Stomach (tissue), 19 donors: ENCODE measurements at places on chromosomes 12 and 14. TPM values are rescaled to one million over a fixed set of nuclear protein-coding genes. Genes with fewer than 3 reads are reported as not detected.

The HOXC13 gene
- total RNA-seq: not detected

The SLC39A5 gene
- total RNA-seq: not detected

The SPTB gene
- 1.0 TPM for total RNA-seq

The GLIPR1L1 gene
- not detected for total RNA-seq

The SPX gene
- 1.1 TPM for total RNA-seq

The C12orf56 gene
- not detected for total RNA-seq

The DBX2 gene
- not detected for total RNA-seq

The OXA1L gene
- 57.9 TPM for total RNA-seq

The MMP14 gene
- 90.3 TPM for total RNA-seq

The PLXNC1 gene
- total RNA-seq: 16.5 TPM

The OR4K5 gene
- total RNA-seq: not detected

- H3K27ac ChIP-seq: no peak overlapping the region
- DNase-seq: no peak
- no peak overlapping the region for H3K4me3 ChIP-seq
- peaks cover 22% of the 10 kb centered on the region for H3K27me3 ChIP-seq
Measured at GRCh38 chr12:65755596-65755978, 68.7 kb upstream of the HMGA2 start.

DNA sequence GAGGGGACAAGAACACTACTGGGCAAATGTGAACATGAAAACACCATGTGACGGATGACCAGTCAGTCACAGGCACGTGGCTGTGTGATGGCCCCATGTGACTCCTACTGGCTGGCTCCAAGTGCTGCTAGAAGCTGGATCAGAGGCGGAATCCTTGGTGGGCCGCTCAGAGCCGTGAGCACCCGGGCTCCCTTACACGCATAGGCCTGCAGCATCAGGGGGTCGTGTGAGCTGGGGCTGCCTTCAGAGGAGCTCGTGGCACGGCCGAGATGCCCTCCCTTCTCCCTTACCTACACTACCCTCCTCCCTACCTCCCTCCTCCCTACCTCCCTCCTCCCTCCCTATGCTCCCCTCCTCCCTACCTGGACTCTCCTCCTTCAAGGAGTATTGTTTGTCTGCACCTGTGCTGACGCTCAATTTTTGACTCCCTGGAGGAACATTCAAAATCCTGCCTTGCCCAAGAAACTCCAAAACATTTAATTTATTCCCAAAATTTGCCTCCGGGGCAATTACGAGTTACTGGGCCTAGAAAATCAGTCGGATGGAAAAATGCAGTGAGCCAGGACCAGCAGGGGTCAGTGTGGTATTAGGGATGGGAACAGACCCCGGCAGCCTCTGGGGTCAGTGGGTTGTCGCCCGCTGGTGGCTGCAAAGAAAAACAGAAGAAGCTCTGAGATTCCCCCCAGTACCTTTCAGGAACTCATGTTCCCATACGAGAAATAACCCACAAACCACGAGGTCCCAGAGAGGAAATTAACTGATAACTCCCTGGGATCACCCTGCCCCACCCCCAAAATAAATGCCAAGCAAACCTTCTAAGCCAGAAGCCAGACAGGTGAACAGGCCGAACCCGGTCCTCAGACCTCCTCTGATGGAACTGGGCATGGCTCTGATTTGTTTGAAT lies 61.3 kb downstream of the C14orf132 start:
- peak; percentile 77 for DNase-seq
- peaks cover 8% of the 10 kb centered on the region for H3K27me3 ChIP-seq
- H3K36me3 ChIP-seq: no peaks in the 10 kb centered on the region
- H3K27ac ChIP-seq: no peak overlapping the region
- no peak overlapping the region for H3K4me3 ChIP-seq

GRCh38 chr12:75953312-75953906 lies 78.2 kb downstream of the PHLDA1 start:
- no peak overlapping the region for H3K4me3 ChIP-seq
- peaks cover 31% of the 10 kb centered on the region for H3K4me1 ChIP-seq
- no peaks in the 10 kb centered on the region for H3K36me3 ChIP-seq
- no peaks in the 10 kb centered on the region for H3K27me3 ChIP-seq
- peak; percentile 51 for DNase-seq

GRCh38 chr14:74364271-74364880 lies 16.1 kb downstream of the VRTN start:
- H3K4me1 ChIP-seq: no peaks in the 10 kb centered on the region
- no peak for DNase-seq
- no peak overlapping the region for H3K27ac ChIP-seq

GRCh38 chr12:101521136-101521535 lies 46.0 kb downstream of the SPIC start:
- no peak overlapping the region for H3K27ac ChIP-seq
- H3K4me3 ChIP-seq: no peak overlapping the region
- H3K4me1 ChIP-seq: no peaks in the 10 kb centered on the region
- no peak for DNase-seq

DNA sequence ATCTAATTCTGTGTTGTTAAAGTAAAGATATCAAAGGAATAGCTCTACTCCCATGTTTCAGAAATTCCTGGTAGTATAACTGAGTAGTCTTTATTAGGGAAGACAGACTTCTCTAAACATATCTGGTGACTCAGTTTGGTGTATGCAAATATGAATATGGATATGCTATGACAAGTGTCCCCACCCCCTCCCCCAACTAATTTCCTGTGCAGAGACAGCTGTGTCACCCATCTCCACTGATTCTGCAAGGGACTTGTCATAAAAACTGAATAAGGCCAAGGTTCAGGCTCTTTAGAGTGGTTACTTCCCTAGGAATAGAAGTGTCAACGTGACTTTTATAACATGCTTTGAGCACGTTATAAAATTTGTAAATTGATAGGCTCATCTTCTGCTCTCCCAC lies 429.1 kb downstream of the DAD1 start:
- no peak overlapping the region for H3K4me3 ChIP-seq
- H3K27me3 ChIP-seq: no peaks in the 10 kb centered on the region
- H3K4me1 ChIP-seq: no peaks in the 10 kb centered on the region
- no peak overlapping the region for H3K27ac ChIP-seq
- H3K36me3 ChIP-seq: no peaks in the 10 kb centered on the region
- no peak for DNase-seq

GRCh38 chr12:11832093-11832492 lies 182.6 kb downstream of the ETV6 start:
- peaks cover 21% of the 10 kb centered on the region for H3K4me1 ChIP-seq
- DNase-seq: no peak
- peaks cover 10% of the 10 kb centered on the region for H3K36me3 ChIP-seq

GRCh38 chr12:122001466-122002209 lies 20.0 kb upstream of the BCL7A start:
- H3K27me3 ChIP-seq: no peaks in the 10 kb centered on the region
- DNase-seq: peak; percentile 25
- H3K4me1 ChIP-seq: peaks cover 10% of the 10 kb centered on the region
- H3K36me3 ChIP-seq: no peaks in the 10 kb centered on the region
- H3K27ac ChIP-seq: no peak overlapping the region

GRCh38 chr12:12599750-12600643 lies 11.7 kb upstream of the CREBL2 start:
- H3K4me1 ChIP-seq: no peaks in the 10 kb centered on the region
- H3K27ac ChIP-seq: no peak overlapping the region
- no peak overlapping the region for H3K4me3 ChIP-seq
- no peaks in the 10 kb centered on the region for H3K27me3 ChIP-seq
- DNase-seq: no peak
- no peaks in the 10 kb centered on the region for H3K36me3 ChIP-seq

GRCh38 chr14:71206766-71207371 lies 299.6 kb downstream of the PCNX1 start:
- no peaks in the 10 kb centered on the region for H3K27me3 ChIP-seq
- no peak overlapping the region for H3K27ac ChIP-seq
- no peaks in the 10 kb centered on the region for H3K4me1 ChIP-seq

DNA sequence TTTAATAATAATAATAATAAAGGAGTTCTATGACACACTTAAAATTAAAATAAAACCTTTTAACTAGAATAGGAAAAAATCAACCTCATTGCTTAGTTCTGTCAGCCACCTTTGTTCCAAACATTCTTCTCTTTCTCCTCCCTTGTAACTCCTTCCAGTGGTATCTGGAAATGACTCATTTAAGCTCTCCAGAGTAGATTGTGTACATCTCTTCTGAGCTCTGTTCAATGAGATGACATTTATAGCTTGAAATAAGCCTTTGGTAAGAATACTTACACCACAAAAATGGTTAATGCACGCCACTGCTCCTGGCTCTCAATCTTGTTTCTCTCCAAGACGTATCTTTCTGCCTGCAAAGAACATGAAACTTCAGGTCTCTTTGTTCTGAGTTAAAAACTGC lies 70.3 kb downstream of the STAB2 start:
- no peaks in the 10 kb centered on the region for H3K27me3 ChIP-seq
- no peaks in the 10 kb centered on the region for H3K36me3 ChIP-seq
- no peak overlapping the region for H3K4me3 ChIP-seq
- H3K4me1 ChIP-seq: no peaks in the 10 kb centered on the region
- no peak overlapping the region for H3K27ac ChIP-seq

- DNase-seq: peak; percentile 89
- H3K27me3 ChIP-seq: no peaks in the 10 kb centered on the region
- no peak overlapping the region for H3K4me3 ChIP-seq
- H3K4me1 ChIP-seq: no peaks in the 10 kb centered on the region
- H3K27ac ChIP-seq: no peak overlapping the region
Measured at GRCh38 chr12:93060666-93061472, 131.8 kb upstream of the EEA1 start.

GRCh38 chr12:104378427-104378826 lies 74.9 kb downstream of the EID3 start:
- no peak overlapping the region for H3K4me3 ChIP-seq
- H3K4me1 ChIP-seq: peaks cover 11% of the 10 kb centered on the region
- H3K27me3 ChIP-seq: no peaks in the 10 kb centered on the region

DNA sequence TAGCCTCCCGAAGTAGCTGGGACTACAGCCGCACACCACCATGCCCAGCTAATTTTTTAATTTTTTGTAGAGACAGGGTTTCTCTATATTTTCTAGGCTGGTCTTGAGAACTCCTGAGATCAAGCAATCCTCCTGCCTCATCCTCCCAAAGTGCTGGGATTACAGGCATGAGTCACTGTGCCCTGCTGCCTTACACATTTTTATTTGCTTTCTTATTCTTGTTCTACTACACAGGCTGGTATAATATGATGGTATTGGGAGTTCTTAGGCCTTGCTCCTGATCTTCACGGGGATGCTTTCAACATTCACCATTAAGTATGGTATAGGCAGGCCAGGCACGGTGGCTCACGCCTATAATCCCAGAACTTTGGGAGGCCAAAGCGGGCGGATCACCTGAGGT lies 21.2 kb downstream of the DGLUCY start:
- no peak for DNase-seq
- H3K4me3 ChIP-seq: no peak overlapping the region
- peaks cover 47% of the 10 kb centered on the region for H3K36me3 ChIP-seq
- no peaks in the 10 kb centered on the region for H3K27me3 ChIP-seq
- peaks cover 18% of the 10 kb centered on the region for H3K4me1 ChIP-seq
- peak overlapping the region; percentile 23 for H3K27ac ChIP-seq

DNA sequence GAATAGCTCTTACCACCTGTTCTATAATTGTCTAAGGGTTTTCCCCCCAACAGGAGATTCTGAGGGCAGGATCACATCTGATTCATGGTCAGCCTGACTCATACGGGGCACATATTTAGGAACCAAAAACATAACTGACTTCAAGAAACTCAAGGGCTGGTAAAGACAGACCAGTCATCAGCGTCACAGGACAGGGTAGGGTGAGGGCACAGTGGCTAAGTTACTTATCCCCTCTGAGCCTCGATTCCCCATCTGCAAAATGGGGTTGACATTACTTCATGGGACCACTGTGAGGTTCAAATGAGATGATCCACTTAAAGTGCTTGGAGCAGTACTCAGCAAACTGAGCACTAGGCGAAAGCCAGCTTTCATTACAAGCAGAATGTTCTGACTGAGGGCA lies 606 bp downstream of the CINP start:
- H3K27me3 ChIP-seq: no peaks in the 10 kb centered on the region
- peak overlapping the region; percentile 99 for H3K27ac ChIP-seq
- DNase-seq: no peak
- H3K36me3 ChIP-seq: peaks cover 28% of the 10 kb centered on the region
- peaks cover 22% of the 10 kb centered on the region for H3K4me1 ChIP-seq
- peak overlapping the region; percentile 94 for H3K4me3 ChIP-seq

DNA sequence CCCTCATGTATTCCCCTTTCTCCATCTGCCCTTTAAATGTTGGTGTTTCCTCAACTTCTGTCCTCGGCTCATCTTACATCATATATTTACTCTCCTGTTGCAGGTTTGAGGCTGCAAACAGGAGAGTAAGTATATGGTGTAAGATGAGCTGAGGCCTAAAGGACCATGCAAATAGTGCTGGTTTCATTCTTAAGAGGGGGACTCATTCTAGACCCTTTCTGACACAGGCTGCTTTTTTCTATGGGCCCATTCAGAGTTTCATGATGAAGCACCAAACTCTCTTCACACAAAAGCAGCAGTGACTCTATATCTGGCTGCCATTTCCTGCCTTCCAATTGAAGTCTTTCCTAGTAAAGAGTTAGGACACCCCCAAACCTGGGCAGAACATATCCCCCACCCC lies 218.5 kb downstream of the PHLDA1 start:
- no peak overlapping the region for H3K4me3 ChIP-seq
- no peaks in the 10 kb centered on the region for H3K27me3 ChIP-seq
- H3K4me1 ChIP-seq: no peaks in the 10 kb centered on the region
- no peak overlapping the region for H3K27ac ChIP-seq
- no peak for DNase-seq

DNA sequence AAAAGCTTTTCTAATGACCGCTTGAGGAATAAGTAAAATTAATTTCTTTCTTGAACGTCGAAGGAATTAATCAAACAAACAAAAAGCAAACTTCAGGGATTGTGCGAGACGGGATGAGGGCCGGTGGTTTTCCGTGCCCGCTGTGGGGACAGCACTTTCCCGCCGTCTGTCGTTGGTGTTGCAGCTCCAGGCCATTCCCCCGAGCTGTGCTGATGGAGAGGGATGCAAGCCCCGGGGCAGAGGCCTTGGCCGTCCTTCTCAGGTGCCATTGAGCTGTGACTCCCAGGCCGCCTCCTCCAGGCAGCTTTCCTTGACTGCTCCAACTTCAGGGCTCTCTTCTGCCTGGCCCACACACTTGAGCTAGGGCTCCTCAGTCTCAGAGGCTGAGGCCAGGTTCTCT lies 109.0 kb upstream of the C14orf180 start:
- peaks cover 7% of the 10 kb centered on the region for H3K27me3 ChIP-seq
- no peak overlapping the region for H3K4me3 ChIP-seq
- no peaks in the 10 kb centered on the region for H3K4me1 ChIP-seq
- H3K36me3 ChIP-seq: no peaks in the 10 kb centered on the region
- H3K27ac ChIP-seq: no peak overlapping the region
- DNase-seq: no peak

GRCh38 chr12:57461917-57462250 lies 2.3 kb downstream of the GLI1 start:
- peak overlapping the region; percentile 69 for H3K4me3 ChIP-seq
- H3K36me3 ChIP-seq: no peaks in the 10 kb centered on the region
- peaks cover 13% of the 10 kb centered on the region for H3K27me3 ChIP-seq

GRCh38 chr12:93908846-93909567 lies 231.8 kb downstream of the CRADD start:
- H3K36me3 ChIP-seq: no peaks in the 10 kb centered on the region
- H3K27me3 ChIP-seq: no peaks in the 10 kb centered on the region
- H3K4me3 ChIP-seq: no peak overlapping the region
- no peak overlapping the region for H3K27ac ChIP-seq

GRCh38 chr14:70919774-70920173 lies 12.5 kb downstream of the PCNX1 start:
- no peaks in the 10 kb centered on the region for H3K27me3 ChIP-seq
- peaks cover 7% of the 10 kb centered on the region for H3K4me1 ChIP-seq
- no peak overlapping the region for H3K4me3 ChIP-seq
- H3K36me3 ChIP-seq: no peaks in the 10 kb centered on the region
- peak; percentile 28 for DNase-seq
- no peak overlapping the region for H3K27ac ChIP-seq
